KBM-7 (cell line): ENCODE measurements at places on chromosomes 7 and 10.

DNA sequence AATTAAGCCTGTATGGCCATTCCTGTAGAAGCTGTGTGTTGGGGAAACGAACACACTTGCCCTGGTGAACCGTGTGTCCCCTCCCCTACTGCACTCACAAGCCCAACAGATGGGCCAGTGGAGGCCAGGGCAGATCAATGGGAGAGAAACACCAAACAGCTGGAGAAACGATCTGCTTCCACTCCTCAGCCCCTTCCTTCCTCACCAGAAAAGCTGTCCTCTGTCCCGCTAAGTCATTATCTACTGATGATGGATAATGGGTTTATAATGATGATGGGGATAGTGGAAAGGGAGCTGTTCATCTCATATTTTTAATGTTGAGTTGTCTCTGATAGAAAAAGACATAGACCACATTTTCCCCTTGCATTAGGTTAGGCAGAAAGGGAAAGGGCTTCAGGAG lies 99.7 kb downstream of the ELMO1 start:
- DNase-seq, result no peak

DNA sequence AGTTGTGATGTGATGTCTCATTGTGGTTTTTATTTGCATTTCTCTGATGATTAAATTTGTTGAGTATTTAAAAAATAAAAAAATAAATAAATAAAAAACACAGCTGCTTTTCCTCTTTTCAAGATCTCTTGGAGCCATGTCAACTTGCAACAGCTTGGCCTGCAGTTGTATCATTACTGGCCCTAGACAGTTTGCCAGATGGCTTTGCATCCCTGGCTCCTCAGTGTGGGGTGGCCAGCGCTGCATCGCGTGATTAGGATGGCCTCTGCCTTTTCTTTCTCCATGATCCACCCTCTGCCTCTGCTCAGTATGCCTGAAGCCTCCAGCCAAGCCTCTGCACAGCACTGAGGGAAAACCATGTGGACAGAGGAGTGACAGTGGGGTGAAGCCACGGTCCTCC lies 96.8 kb downstream of the PPP1R3C start:
- no peak for DNase-seq

DNA sequence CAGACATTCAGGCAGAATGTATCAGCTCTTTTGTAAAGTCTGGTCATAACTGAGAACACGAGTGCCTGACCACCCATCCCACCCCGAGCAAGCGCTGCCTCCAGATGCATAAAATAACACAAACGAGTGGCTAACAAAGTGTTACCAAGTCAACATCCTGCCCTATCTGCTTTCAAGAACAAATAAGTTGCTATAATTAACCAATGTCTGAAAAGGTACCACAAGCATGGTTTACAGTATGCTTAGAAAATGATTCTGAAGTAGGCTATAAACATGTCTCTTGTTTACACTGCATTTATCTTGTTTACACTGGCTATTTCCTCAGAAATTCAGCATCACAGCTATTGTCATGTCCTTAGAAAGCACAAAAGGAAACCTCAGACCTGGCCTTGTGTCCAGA lies 49.5 kb downstream of the PIK3AP1 start:
- no peak for DNase-seq

DNA sequence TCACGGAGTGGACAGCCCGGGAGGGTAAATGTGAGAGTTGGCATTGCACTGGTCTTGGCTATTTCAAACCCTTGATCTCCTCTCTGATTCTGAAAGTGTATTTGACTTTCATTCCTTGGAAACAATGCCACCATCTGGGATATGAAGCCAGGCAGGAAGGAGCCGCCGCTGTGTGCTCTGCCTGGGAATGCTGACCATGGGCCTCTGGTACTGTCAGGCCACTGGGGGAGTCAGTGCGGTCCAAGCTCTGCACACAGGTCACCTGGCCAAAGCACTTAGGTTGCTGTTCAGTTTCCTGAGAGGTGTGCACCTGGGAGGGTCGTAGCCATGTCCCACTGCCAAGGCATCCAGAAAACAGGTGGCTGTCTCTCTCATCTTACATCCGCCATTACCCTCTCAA lies 68.5 kb upstream of the SHH start:
- no peak for DNase-seq

GRCh38 chr10:71512761-71513539 lies 116.2 kb downstream of the CDH23 start:
- no peak for DNase-seq

GRCh38 chr10:59580026-59580863 lies 129.4 kb downstream of the SLC16A9 start:
- no peak for DNase-seq

DNA sequence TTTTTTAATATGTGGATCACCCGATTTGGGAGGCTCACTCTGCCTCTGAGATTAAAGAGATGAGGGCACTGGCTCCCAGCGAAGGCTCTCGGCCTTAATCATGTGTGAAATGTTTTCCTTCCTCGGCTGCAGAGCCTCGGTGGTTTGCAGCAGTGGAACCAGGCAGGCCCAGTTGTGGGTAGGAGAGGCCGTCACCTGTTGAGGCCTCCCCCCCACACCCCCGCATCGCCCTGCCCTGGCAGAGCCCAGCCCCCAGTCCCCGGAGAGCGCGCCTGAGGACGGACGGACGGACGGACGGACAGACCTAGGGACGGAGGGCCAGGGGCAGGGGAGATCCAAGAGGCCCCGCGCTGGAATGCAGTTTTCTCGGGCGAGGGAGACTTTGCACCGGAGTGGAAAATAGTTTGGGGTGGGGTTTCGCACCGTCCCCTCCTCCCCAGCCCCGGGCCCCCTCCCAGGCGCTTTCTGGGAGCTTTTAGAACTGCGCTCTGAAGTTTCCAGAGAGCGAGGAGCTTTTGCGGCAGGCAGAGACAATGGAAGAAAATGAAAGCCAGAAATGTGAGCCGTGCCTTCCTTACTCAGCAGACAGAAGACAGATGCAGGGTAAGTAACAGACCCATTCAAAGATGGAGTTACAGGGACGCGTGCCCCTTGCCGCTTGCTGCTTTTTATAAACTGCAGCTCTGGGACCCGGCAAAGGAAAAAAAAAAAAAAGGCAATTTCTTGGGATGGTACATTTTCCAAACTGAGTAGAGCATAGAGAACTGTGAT lies at the start of gene KIAA1217:
TSS of gene KIAA1217 (plus strand) at position 478 of the 771 bp plus-strand sequence. CDS start at position 534, 56 bp downstream.
- DNase-seq, result no peak

DNA sequence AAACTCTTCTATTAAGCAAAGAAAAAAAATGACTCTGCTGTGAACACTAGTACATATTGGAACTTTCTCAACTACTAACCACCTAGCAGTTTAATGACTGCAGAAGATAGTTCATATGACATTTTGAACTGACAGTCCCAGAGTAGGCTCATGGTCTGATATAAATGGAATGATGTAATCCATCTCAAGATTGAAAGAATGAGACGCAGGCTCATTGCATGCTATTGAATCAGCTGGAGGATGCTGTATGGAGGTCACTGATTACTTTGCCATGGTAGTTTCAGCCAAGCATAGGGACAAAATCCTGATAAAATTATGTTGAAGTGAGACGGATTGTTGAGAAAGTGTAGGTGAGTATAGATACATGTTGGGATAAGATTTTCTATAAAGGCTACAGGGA lies 217.6 kb upstream of the SEMA3E start:
- no peak for DNase-seq

DNA sequence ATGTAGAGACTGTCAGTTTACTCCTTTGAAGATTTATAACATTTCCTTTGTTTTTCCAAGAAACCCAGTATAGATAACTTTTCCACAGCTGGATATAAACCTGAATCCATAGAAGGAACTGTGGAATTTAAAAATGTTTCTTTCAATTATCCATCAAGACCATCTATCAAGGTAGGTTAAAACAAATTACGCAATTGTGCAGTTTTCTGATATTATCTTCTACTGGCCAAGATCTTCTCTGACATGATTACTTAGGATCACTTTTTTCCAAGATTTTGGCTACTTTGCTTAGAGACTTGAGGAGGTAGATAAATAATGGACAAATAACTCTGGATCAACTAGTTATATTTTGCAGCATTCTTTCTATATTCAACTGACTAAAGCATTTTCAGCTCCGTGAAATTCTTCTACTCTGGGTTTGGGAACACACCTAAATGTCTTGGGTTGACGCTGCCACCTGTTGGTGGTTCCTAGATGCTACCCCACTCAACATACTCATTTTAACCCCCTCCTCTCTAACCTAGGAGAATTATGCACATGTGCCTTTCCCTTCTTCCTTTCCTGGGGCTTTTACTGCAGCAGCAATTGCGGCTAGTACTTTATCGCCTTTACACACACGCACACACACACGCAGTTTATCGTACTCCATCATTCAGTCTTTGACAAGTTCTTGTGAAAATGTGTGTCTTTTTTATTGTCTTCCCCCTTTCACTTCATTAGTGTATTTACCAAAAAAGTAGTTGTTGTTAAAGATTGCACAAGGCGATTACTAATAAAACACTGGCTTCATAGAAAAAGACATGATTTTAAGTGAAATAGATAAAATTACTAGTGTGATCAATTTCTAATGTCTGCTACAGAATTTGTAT lies 32.7 kb downstream of the ABCB5 start:
- peak; percentile 69 for DNase-seq

DNA sequence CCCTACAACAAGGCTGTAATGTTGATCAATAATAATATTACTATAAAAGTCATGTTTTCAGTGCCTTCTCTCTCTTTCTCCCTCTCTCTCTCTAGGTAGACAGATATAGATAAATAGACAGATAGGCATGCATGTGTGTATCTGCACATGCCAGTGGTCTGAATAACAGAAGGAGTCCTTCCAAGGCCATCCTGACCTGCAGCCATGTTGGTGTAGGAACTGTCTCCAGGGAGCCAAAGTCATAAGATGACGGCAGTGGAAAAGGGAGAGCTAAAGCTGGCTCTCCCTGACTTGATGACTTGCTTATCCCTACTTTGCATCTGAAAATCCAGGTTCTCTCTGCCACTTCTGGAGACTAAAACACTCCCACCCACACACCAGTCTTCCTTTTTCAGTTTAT lies 113.0 kb downstream of the TRIL start:
- no peak for DNase-seq

DNA sequence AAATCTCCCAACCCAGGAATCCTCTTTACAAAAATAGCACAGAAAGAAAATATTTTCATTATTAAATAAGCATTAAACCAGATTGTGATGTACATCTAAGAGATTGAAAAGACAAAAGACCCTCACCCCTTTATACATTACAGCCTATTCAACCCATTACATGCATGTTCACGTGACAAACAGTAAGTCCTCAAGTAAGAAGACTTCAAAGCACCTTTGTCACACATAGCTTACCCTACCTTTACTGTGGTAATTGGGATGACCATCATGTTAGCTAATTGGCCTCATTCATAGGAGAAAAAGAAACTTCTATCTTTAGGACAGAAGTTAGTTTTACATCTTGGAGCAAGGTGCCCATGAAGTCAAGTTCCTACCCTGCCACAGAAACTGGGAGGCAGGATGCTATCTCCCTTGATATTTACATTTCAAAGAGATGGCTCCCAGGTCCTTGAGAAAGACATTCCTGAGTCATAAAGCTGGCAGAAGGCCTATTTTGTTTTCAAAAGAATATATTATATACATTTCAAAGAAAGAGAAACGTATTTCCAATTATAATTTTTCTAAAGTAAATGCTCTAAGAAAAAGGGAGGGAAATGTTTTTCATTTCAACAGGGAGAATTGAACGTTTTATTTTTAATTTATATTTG lies 48.1 kb downstream of the GNAI1 start:
- DNase-seq, result no peak

DNA sequence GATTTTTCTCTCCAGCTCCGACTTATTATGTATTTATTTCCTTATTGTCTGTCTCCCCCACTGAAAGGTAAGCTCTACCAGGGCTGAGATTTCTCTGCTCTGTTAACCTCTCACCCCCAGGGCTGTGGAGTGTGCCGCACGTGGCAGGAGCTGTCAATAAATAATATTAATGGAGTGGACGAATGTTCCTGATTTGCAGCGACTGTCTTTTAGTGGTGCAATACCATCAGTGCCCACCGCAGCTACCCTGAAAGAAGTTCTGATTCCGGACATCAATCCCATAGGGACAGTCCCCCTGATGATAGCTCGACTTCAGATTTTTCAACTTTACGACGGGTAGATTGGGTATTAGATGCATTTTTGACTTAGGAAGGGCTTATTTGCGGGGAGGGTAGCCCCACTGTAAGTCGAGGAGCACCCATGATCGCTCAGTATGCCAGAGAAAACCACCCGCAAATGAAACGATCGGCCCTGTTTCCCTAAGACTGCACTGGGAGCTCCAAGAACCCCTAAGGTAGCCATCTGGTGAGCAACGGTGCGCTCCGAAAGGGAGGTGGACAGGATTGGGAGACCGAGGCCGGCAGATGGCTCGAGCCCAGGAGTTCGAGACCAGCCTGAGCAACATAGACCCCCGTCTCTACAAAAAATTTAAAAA lies 986 bp upstream of the PPP2R2D start:
- DNase-seq, result peak; percentile 47

GRCh38 chr7:24945899-24946298 lies 34.1 kb downstream of the OSBPL3 start:
- DNase-seq, result no peak

DNA sequence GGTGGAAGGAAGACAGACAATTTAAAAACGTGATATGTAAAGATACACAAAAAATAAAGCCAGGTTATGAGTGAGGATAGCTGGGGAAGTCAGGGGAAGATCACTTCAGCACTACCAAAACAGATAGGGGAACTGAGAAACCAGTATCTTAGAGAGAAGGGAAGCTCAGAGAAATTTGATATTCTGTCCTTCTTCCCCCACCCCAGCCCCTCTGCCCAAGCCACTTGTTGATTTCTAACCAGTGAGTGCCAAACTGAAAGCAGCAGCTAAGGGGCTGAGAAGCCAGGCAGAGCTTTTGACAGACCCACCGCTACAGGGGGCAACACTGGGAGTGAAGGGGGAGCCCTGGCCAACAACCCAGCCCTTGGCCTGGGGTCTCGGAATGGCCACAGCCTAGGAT lies 9.1 kb upstream of the SLC29A3 start:
- peak; percentile 44 for DNase-seq

DNA sequence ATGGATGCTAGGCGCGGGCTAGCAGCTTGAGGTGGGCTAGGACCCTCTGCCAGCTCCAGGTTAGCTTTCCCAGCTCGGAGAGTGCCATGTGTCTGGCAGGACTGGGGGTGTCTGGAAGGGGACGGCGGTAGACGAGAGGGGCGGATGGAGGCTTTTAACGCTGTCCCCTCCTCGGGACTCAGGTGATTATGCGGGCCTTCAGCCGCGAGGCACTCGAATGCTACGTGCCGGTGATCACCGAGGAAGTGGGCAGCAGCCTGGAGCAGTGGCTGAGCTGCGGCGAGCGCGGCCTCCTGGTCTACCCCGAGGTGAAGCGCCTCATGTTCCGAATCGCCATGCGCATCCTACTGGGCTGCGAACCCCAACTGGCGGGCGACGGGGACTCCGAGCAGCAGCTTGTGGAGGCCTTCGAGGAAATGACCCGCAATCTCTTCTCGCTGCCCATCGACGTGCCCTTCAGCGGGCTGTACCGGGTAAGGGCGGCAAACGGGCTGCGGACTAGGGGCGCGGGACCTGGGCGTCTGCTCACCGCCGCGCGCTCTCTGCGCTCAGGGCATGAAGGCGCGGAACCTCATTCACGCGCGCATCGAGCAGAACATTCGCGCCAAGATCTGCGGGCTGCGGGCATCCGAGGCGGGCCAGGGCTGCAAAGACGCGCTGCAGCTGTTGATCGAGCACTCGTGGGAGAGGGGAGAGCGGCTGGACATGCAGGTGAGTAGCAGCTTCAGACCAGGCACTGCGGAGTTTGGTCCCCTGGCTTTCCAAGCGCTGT lies 1.1 kb downstream of the CYP26A1 start:
- DNase-seq, result no peak

- no peak for DNase-seq
Measured at GRCh38 chr10:78895469-78895868, 173.3 kb upstream of the ZMIZ1 start.
